ENCODE measurements at places on chromosomes 12 and 14. TPM values are rescaled to one million over a fixed set of nuclear protein-coding genes. Genes with fewer than 3 reads are reported as not detected.

DNA sequence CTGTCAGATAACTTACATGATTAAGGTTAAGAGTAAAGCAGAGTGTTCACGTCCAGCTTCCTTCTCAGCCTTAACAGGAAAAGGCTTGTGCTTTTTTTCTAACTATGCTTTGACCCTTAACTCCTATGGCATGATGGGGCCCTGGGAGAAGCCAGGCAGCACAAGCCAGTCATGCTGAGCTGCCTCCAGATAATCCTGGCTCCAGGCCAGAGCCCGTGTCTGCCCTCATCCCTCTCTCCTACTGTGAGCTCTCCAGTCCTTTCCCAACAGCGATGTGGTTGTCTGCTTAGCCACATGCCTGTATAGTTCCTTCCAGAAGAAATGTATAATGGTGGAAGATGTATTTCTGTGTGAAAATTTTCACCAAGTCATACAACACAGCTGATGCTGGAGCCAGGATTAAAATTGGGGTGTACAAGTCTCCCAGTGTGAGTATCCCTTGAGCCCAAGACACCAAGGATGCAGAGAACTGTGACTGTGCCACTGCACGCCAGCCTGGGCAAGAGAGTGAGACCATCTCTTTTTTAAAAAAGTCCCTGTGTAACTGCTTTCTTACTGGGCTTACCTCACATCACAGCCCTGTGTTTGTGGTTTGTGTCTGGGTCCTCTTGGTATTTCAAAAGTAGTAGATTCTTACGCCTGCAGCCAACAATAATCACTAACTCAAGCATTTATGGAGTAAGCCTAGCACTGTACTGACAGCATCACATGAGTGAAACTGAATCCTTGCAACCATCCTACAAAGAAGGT lies 7.9 kb upstream of the ITFG2 start:
- no peak overlapping the region for H3K27ac ChIP-seq
- peaks cover 3% of the 10 kb centered on the region for H3K4me1 ChIP-seq
- H3K36me3 ChIP-seq = peaks cover 65% of the 10 kb centered on the region
- no peaks in the 10 kb centered on the region for H3K27me3 ChIP-seq

- no peak overlapping the region for H3K4me3 ChIP-seq
- peaks cover 72% of the 10 kb centered on the region for H3K4me1 ChIP-seq
- no peaks in the 10 kb centered on the region for H3K27me3 ChIP-seq
- no peak for DNase-seq
- no peak overlapping the region for H3K27ac ChIP-seq
These were observed 9.2 kb downstream of the DUSP6 start for GRCh38 chr12:89343127-89343526.

GAS2L3 gene
- 3.4 TPM for total RNA-seq

DNA sequence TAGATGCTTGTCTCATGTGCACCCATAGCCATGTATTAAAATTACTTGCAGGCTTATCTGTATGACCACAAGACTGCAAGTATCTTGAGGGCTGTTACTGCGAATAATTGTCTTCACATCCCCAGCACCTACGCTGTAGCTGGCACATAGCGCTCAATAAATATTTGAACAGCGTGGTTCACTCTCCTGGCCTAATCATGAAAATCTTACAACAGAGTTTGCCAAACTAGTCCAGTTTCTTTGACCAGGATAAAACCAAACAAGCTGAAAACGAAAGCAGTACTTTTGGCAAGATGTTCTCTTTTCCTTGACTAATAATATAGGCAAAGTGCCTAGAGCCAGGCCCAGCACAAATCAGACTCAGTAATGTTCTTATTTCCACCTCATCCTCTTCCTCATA lies 106.7 kb downstream of the RPS29 start:
- H3K27ac ChIP-seq = no peak overlapping the region
- no peaks in the 10 kb centered on the region for H3K36me3 ChIP-seq
- H3K27me3 ChIP-seq = no peaks in the 10 kb centered on the region
- H3K4me1 ChIP-seq = peaks cover 6% of the 10 kb centered on the region
- DNase-seq = no peak
- no peak overlapping the region for H3K4me3 ChIP-seq

- no peaks in the 10 kb centered on the region for H3K36me3 ChIP-seq
- peaks cover 11% of the 10 kb centered on the region for H3K4me1 ChIP-seq
- no peaks in the 10 kb centered on the region for H3K27me3 ChIP-seq
- no peak for DNase-seq
- H3K27ac ChIP-seq = peak overlapping the region; percentile 30
These were observed 90.2 kb downstream of the CHGA start for GRCh38 chr14:93012951-93013719.

DNA sequence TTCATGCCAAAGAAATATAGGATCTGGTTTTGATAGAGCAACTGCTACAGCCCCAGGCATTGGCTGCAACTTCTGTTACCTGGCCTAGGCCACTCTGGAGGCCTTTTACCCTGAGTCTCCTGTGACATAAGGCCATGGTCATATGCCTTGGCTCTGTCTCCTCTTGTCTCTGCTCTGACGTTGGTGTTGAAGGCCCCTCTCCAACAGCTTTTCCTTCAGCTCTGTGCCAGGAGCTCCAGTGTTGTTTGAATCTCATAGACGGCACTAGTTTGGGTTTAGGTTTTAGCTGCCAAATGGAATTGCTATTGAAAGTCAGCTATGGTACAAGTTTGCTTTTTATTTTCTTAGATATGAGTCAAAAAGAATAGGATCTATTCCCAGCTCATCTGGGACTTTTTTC lies 41.1 kb downstream of the TTLL5 start:
- no peak for DNase-seq
- H3K36me3 ChIP-seq = peaks cover 12% of the 10 kb centered on the region
- no peak overlapping the region for H3K27ac ChIP-seq
- no peaks in the 10 kb centered on the region for H3K4me1 ChIP-seq
- H3K27me3 ChIP-seq = no peaks in the 10 kb centered on the region
- no peak overlapping the region for H3K4me3 ChIP-seq

GRCh38 chr12:2959192-2959504 lies at the start of gene TEAD4:
TEAD4 (plus strand) TSS chr12:2959397.
- no peaks in the 10 kb centered on the region for H3K36me3 ChIP-seq
- peaks cover 52% of the 10 kb centered on the region for H3K27me3 ChIP-seq
- H3K27ac ChIP-seq = peak within 1 kb of the TSS; percentile 80
- H3K4me3 ChIP-seq = peak within 1 kb of the TSS; percentile 85
- DNase-seq = no peak
